ENCODE measurements at places on chromosomes 16 and 17.

DNA sequence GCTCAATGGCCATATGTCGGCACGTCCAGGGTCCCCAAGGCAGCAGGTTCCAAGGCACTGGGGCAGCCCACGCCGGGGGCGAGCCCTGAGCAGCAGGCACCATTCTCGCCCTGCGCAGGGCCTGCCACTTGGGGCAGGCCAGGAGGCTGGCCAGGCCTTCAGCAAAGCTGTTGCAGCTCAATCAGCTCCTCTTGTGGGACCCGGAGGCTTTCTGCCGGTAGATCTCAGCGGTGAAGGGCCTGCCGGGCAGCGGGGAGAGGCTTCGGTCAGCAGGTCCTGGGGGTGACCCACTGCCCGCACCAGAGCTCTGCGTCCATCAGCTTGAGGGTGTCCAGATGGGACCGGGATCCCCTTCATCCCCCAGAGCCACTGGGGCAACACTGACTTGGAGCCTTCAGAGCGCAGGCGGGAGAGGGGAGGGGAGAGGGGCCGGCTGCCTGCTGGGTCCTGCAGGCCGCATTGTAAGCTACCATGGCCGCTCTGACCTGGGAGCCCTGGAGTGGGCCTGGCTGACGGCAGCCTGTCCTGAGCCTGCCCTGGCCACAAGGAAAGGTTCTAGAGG, 9.5 kb upstream of the RASD1 start:
- DNase-seq = no peak

GRCh38 chr17:61360318-61360943, 39.2 kb upstream of the TBX2 start:
- DNase-seq = no peak

DNA sequence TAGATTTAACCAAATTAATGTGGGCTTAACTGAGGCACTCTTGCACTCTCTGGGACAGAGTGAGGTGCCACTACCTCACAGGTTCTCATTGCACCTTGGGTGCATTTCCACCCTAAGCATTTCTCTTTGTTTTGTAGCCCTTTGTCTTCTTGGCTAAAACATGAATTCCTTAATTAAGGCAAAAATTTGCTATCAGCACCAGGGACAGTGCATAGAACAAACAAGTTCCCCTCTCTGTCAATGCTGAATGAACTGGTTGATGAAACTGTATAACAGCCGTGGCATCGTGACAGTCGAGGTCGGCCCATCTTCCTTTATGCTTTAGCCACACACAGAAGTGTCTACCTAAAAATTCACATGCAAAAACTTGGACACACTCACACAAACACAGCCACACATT, 74.8 kb downstream of the HS3ST2 start:
- DNase-seq = no peak

DNA sequence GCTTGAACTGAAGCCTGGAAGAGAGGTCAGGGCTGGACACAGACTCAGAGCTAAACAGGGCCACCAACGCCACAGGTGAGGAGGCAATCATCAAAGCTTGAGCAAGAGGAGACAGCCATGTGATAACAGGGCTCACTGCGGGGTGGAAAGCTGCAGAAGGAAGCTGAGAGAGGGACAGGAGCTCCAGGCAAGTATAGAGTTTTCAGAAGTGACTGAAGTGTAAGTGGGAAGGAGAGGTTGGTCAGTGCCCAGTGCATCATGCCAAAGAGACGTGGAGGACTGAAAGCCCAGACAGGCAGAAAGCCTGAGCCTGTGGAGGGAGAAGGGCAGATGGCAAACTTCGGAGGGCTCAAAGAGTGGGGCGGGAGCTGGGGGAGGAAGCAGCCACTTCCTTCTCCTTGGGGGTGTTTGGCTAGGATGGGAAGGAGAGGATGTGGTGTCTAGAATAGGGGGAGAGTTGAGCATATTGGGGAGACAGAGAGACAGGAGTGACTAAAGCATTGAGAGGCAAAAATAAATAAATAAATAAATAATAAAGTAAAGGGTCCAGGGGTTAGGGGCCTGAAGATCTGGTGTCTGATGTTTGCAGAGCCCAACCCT, 2.6 kb downstream of the KIFC3 start:
- no peak for DNase-seq

DNA sequence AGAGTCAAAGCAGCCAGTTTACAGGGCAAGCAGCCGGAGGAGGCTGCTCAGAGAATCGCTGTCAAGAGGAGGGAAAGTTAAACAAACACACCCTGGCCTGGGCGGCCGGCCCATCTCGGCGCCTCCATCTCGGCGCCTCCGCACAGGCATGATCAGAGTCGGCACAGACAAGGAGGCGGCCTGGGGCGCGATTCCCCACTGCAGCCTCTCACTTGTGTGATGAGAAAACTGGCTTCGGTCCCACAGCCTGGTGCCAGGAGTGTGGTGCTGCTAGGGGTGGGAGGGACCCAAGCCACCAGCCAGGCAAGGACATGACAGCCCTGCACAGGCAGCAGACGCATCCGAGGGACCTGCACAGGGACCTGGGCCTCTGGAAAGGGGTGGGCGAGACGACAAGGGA, 17.7 kb downstream of the SLC38A10 start:
- no peak for DNase-seq

DNA sequence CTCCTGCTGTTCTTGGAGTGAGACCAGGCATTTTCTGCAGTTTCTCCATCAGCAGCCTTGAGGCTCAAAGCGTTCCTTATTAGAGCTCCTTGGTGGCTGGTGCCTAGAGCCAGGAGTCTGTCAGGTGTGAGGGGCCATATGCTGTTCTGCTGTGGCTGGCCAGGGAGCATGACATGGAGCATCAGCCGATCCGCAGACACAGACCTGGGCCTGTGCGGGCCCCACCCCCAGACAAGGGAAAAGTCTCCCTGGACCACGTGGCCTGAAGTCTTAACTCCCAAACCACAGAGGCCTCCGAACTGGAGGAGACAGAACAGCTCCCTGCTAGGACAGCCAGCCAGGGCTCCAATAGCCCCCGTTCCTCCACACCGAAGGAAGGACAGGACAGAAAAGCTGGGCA, 162.7 kb upstream of the CIBAR2 start:
- DNase-seq = no peak

DNA sequence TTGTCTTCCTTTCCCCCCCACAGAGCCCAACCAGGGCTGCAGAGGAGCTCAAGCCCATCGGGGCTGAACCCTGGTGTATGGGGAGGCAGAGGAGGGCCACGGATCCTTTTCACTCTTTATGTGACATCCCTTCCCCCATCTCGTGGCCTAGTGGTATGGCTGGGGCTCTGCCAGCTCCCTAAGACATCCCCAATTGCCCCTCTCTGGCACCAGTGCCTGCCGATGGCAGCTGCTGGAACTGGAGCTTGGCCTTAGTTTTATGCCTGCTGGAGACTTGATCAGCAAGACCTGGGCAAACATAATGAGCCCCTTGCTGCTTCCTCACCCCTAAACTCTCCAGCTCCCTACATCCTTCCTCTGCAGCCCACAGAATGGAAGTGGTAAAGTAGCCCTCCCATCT, 8.0 kb upstream of the TOP2A start:
- DNase-seq = no peak

- no peak for DNase-seq
Measured at GRCh38 chr16:984736-985636, 3.4 kb downstream of the SOX8 start.

- DNase-seq = no peak
Measured at GRCh38 chr17:61997664-61998063, 67.4 kb downstream of the MED13 start.

DNA sequence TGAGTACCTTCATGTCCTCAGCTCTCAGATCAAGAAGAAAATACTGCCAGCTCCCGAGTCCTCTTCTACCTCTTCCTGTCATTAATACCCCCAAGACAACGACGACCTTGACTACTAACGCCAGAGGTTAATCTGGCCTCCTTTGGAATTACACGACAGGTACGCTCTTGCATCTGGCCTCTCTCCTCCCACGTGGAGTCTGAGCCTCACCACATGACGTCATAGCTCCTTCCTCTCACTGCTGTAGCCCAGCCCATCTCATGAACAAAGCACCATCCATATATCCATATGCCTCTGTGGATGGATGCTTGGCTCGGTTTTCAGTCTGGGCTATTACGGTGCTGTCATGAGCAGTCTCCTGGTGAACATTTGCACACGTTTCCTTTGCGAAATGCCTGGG, 110.2 kb upstream of the TNRC6C start:
- no peak for DNase-seq

GRCh38 chr17:58228679-58229078, 9.6 kb upstream of the MKS1 start:
- no peak for DNase-seq

DNA sequence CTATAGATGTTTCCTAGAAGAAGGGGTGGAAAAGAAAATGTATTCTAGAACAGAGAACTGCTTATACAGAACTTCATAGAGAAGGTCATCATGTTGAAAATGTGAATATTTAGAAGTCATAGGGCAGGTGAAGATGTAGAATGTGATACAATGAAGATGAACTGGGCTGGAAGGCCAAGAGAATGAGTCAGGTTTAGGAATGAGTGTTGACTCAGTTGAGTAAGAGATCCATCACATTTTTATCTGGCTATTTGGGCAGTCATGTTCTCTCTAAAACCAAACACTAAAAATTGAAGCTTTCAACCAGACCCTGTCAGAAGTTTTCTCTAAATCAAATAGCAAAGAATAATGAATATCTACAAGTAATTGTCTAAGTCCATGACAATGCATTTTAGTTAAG, 660.5 kb downstream of the KCNJ2 start:
- DNase-seq = no peak

- DNase-seq = no peak
Measured at GRCh38 chr17:18179196-18179595, 4.4 kb upstream of the ALKBH5 start.

GRCh38 chr16:4859900-4860255, 12.6 kb downstream of the UBN1 start:
- DNase-seq = no peak

DNA sequence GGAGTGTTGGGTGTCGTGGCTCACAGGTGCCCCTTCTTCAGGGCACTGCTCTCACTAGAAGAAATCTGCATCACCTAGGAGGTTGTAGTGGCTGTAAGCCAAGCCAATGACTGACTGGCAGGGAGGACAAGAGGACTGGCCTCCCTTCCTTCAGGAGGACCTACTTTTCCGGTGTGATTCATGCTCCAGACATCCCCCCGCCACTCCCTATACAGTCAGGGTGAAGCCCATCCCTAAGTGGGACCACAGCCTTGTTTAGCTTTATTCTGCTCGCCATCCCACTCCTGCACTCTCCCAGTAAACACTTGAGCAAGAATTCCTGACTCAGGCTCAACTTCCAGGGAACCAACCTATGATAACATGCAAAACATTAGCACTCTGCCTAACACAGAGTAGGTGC, 67.0 kb downstream of the PLCG2 start:
- DNase-seq = no peak

DNA sequence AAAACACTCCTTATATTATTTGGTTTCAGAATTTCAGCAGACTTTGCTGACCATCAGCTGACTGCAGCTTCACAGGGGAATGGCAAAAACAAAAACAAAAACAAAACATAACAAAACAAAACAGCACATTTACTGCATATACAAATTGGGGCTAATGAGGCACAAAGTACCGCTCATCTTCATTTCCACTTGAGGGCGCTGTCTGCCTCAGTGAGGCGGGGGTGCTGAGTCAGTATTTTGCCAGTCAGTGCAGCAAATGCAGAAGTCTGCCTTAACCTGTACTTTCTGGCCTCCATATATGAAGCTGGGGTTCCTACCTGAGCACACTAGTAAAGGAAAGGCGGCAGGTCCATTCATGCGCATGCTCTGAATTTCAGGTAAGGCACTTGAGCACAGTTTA, 13.5 kb upstream of the DYNLRB2 start:
- DNase-seq = peak; percentile 12

GRCh38 chr17:74283371-74283673, 9.3 kb downstream of the DNAI2 start:
- no peak for DNase-seq

DNA sequence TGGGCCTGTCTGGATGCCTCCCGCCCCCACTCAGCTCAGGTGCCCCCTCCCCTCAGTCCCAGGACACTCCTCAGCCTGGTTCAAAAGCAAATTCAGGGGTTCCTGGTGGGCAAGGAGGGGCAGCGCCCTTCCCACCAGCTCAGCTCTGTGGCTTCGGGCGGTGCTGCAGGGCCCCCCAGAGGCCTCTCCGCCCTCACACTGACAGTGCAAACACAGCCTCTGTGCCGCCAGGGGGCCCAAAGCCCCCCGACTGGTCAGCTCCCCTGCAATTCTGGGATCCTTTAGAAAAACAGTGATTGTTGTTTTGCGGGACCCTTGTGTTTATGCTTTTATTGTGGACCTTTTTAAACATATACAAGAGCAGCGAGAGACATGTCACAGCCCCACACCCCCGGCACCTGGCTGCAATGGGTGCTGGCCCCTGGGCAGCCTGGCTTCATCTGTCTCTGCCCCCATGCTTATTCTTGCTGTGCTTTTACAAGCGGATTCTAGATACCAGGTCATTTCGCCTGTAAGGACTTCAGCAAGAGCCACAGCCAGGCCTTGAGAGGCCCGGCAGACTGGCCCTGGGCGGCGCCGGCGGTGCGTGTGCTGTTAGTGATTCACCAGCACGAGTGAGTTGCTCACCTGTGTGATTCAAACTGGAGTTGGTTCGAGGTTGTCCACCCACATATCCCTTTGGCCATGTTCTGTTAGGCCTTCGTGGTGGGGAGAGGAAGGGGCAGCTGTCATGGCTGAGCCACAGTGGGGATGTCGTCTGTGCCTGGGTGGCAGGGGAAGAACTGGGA, 21.2 kb downstream of the ZNF469 start:
- DNase-seq = no peak

DNA sequence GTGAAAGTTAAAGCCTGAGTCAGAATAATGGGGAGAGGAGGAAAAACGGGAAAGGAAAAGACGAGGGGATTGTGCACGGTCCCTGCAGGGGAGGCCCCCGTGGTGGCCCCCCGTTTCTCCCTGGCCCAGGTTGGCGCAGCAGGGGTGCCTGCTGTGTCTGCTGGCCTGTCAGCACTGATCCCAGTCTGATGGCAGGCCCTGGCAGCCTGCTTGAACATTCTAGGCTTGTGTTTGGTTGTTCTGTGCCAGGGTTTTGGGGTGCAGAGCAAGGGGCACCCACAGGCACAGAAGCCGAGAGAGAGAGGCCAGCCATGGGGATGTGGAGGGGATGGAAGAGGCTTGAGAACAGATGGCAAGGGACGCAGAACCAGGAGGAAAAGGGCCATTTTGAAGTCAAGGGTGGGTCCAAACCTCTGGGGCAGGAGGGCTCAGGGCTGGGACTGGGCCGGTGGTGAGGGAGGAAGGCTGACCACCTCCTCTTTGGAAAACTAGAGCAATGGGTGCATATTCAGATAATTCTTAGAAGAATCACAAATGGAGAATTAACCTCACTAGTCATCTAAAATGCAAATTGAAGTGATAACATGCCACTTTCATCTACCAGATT, 35.9 kb downstream of the TBX4 start:
- DNase-seq = no peak

DNA sequence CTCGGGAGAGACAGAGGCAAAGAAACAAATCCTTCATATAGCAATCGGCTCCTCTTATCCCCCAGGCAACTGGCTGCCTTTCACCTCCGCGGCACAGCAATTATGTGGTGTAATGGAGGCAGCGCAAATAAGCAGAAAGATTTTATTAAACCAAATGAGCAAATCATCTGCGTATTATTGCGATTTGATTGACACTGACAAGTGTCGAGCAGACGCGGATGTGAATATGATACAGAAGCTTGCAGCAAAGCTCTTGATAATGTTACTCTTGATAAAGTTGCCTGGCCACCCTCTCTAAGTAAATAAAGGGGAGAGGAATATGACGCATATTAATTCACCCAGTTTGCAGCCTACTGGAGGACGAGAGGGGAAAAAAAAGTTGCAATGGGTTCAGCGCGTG, 26.5 kb upstream of the AKTIP start:
- DNase-seq = no peak

Measured in GM12892 (cell line).